ENCODE measurements at places on chromosomes 6 and 20.

DNA sequence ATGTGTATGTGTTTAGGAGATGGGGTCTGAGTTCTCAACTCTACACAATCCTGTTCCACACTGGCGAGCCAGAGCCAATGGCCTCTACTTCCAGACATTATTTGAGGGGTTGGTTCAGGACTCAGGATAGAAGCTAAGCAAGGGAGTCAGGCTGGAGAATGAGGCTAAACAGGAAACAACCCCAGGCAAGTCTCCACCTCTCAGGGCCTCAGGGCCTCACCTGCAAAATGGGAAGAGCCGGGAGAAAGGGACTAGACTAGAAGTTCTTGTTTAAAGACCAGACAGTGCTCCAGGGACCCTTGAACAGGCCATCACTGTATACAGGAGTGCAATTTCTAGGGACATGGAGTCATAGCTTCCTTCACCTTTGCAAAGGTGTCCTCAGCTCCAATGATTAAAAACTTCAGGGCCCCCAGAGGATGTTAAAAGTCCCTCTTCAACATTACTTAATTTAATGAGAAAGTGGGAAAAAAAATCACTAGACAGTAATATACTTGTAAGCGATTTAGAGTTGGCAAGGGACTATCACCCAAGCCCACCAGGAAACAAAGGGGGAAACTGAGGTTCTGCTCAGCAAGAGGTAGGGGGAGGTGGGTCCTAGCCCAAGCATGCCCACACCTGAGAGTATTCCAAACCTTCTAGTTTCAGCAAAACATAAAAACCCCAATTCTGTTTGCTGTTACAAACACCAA, 41.7 kb downstream of the ZMYND8 start:
- DNase-seq: no peak

- no peak for DNase-seq
Observed at GRCh38 chr20:5674176-5674660, 76.0 kb upstream of the SHLD1 start.

GRCh38 chr6:106829451-106829850, 145.1 kb downstream of the CD24 start:
- no peak for DNase-seq

DNA sequence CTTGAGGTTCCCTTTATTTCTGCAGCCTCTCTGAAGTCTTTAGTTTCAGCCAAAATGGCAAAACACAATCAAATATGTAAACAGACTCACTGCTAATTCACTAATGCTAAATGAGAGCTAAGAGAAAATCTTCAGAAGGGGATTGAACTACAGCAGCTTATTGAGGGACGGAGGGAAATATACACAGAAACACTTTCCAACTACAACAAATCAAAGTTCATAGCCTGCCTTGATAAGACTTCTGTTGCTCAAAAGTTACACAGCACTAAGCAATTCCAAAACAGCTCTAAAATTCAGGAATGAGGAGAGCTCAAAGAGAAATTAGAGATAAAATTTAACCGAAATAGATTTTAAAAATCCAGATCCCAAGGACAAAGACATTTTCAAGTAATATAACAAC, 1.7 kb downstream of the TCP11 start:
- no peak for DNase-seq

- no peak for DNase-seq
Observed at GRCh38 chr20:7085467-7085866, 318.0 kb downstream of the BMP2 start.

DNA sequence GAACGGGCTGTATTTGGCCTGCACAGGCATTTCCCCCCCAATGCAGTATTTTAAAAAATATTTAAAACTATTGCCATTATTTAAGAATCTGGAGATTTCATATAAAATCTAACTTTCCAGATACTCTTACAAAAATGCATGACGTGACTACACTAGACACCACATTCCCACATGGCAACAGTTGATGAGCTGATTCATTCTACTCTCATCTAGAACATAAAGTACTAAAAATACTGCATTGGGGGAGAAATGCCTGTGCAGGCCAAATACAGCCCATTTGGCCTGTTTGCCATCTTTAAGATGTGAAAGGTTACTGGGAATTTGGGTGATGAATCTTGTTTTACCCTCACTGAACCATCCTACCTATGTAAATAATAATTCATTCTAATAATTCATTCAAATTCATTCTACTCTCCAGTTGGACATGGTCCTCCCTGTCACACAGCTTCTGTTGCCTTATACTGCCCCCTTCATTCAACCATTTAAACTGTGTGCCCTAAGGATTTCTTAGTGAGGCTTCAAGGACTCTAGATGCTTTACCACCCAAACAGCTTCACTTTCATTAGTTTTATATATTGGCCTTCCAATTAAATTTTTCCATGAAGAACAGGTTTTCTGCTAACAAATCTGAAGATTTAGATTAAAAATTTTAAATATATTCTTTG, 6.9 kb upstream of the ZSCAN16 start:
- DNase-seq: no peak

DNA sequence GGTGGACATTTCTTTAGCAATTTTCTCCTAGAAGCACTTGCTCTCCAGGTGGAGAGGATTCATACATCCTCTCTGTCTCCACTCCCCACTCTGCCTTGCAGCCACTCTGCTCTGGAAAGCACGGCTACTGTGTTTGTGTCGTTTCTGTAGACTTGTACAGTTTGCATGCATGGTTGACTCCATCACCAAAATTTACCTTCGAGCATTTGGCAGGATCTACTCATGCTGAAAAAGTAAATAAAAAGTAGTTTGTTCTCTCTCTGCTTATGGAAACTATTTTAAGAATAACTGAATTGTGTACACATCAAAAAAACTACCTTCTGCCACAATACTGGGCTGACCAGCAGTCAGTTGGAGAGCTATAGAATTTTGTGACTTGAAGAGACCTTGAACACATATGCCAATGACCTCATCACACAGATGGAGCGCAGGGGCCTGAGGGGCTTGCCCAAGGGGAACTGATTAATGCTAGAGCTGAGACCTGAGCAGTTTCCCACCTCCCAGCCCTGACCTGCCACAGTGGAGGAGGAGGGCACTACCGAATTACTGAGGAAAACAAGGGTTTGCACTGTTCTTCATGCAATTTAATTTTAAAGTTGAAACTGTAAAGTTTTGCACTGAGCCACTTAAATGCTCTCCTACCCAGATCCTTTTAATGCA, 33.7 kb upstream of the FOXQ1 start:
- DNase-seq: no peak

- no peak for DNase-seq
Observed at GRCh38 chr6:10964684-10965083, 77.8 kb downstream of the SYCP2L start.

- DNase-seq: no peak
Observed at GRCh38 chr6:126361832-126362440, 22.0 kb downstream of the CENPW start.

- no peak for DNase-seq
Observed at GRCh38 chr6:4258733-4259132, 123.4 kb upstream of the ECI2 start.

- no peak for DNase-seq
Observed at GRCh38 chr20:36548006-36548315, 6.6 kb downstream of the MYL9 start.

DNA sequence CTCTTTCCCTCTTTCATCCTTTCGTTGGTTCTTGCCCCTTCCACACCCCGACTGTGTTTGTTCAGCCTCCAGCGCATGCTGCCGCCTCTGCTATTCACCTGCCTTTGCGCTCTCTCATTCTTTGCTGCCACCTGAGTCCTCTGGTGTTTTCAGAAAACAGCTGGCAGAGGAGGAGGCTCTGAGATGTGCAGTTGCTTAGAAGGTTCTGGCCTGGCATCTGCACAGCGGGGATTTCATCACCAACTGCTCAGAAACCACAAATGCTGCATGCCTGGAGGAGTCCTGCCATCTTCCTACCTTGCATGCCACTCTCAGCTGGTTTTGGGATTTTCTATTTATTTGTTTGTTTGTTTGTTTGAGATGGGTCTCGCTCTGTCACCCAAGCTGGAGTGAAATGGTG, 39.2 kb upstream of the CLDN20 start:
- no peak for DNase-seq

DNA sequence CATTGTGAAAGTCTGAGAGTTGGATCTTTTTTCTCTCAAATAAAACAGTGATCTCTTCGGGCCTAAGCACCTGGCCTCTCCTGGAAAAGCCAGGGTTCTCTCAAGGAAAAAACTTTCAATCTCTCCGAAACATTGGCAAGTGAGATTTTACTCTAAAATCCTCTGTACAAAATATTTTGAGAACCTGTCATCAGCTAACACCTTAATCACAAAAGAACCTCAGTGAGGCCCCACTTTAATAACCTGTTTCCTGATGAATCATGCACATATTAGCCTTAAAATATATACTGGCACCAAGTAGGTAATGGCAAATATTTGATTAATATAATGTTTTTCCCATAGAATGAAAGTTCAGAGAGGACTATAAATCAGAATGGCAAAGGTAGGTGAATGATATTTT, 177.9 kb downstream of the FRK start:
- DNase-seq: no peak

- DNase-seq: no peak
Observed at GRCh38 chr6:16901782-16902181, 140.5 kb upstream of the ATXN1 start.

GRCh38 chr6:41302638-41303037, 16.2 kb upstream of the TREM1 start:
- DNase-seq: no peak

DNA sequence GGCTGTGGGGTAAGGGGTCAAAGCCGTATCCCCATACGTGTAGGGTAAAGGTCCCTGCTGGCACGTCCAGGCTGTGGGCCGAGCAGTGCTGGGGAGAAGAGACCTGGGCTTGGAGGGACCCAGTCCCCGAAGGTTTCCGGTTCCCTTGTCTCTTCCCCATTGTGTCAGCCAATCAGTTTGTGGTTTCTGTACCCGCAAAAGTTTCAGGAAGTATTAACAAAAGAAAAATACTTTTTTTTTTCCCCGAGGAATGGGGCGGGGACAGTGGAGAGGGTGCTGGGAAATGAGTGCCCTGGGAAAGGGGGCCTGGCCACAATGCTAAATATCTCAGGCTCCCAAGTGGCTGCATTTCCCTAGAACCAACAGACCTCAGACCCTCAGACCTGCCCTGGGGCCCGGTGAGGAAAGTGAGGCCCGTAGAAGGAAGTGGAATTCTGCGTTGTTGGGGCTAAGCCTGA, 15.2 kb upstream of the AMD1 start:
- DNase-seq: no peak

DNA sequence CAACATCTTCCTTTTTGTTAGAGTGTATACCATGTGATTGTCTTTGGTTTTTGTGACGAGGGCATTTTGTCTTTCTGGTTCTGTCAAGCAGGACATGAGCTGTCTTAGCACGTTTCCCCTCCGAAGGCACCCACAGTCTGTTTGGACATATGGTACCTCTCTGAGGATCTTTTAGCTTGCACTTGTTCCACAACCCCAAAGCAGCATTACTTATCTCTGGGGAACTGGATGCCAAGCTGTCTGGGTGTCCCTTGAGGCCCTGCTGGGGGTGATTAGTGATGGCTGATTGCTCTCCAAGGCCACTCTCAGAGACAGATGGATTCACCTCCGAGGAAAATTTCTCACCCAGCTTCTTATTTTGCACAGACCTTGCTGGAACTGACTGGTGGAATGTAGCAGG, 445.0 kb upstream of the CHD6 start:
- DNase-seq: no peak

DNA sequence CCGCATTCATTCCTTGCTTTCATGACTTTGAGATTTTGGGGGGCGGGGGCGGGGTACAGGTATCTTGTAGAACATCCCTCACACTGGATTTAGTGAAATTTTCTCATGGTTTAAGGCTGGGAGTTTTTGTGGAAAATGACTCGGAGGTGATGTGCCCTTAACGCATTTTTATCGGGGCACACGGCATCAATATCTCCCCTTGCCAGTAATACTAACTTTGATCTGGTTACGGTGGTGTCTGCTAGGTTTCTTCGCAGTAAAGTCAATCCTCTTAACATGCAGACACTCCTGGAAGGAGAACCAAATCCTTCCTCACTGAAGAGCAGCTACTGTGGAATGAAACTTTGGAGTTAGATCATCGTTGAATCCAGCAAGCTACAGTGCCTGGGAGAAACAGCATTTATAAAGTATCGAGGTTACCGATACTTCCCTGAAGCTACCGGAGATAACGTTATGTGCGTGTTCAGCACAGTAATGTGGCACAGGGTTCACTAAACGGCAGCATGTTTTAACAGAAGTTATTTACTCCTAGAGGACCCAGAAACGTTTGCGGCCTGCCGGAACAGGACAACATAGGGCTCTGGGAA, 1.2 kb upstream of the DYNLRB1 start:
- DNase-seq: no peak

- no peak for DNase-seq
Observed at GRCh38 chr20:44460795-44461141, 14.9 kb upstream of the TTPAL start.

DNA sequence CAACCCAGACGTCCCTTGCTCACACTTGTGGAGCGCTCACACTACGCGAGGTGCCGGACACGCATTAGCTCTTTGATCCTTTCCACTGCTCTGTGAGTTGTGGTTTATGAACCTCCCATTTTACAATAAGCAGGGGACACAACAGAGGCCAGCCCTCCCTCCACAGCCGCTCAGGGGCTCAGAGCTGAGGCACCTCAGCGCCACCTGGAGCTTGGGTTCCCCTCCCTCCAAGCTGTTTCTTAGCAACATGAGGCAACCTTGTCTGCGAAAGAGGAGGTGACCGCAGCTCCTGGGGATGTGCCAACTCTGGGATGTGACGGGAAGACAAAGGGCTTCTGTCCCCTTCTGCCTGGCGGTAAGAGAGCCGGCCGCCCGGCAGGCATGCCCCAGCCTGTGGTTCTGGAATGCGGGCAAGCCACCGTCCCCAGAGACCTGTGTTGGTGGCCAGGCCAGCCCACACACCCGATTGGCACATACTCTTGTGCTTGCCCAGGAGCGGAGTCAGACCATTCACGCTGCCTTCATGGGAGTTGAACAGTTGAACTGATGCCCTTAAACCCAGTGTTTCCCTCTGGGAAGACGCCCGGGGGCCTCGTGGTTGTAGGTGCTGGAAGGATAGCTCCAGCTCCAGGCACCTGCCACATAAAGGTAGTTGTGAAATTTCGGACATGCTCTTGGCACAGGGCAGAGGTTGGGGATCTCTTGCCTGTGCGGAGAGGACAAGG, 44.5 kb downstream of the RBM38 start:
- DNase-seq: no peak

GRCh38 chr6:26123675-26123946, 36.4 kb downstream of the HFE start:
- DNase-seq: no peak

DNA sequence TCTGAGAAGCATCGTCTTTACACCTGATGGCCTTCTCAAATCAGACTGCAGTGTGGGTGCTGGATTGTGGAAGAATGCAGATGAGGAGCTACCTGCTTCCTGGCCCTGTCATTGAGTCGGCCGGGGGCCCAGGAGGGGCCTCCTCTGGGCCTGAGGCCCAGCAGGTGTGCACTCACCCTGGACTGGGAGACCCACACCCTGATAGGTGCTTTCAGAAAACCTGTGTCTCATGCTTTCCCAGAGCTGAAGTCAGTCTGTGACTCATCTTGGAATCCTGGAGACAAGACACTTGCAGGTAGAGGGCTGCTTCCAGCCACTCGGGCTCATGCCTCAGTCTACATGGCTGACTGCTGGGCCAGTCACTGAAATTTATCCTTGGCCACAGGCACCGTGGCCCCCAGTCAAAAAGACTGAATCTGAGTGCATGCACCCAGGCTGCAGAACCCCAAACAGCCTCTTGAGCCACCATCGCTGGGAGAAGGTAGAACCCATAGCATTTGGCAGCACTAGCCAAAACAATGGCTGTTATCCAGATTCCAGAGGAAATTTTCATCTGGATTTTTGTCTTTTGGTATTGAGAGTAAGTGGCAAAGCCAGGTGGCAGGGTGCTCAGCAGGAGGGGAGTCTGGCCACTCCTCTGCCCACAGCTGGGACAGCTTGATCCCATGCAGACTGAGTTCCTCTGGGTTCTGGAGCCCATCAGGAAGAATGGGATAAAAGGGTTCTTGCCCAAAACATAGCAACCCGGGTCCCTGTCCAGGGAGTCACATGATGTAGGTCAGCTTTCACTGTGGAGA, 182.0 kb upstream of the CST7 start:
- no peak for DNase-seq
